ENCODE measurements at places on chromosomes 12 and 14.

DNA sequence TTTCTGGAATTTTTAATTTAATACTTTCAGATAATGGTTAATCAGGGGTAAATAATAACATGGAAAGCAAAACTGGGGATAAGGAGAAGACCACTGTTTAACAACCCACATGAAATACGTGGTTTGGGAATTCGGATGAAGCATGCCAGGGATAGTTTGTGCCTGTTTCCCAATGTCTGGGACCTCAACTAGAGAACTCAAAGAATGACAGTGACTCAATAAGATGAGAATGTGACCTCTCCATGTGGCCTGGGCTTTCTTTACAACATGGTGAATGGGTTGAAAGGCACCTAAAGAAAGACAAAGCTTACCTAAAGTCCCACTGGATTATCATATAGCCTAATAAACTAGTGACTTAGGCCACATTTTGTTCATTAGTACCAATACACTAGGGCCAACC is 460.3 kb upstream of the LRFN5 start:
- no peak overlapping the region for H3K27ac ChIP-seq
- DNase-seq: peak; percentile 11
- H3K4me3 ChIP-seq: no peak overlapping the region
- H3K27me3 ChIP-seq: no peaks in the 10 kb centered on the region
- H3K4me1 ChIP-seq: no peaks in the 10 kb centered on the region
- H3K36me3 ChIP-seq: no peaks in the 10 kb centered on the region

GRCh38 chr14:44898551-44898950 is 63.2 kb downstream of the KLHL28 start:
- no peaks in the 10 kb centered on the region for H3K36me3 ChIP-seq
- H3K4me1 ChIP-seq: peaks cover 14% of the 10 kb centered on the region
- H3K27ac ChIP-seq: no peak overlapping the region
- H3K4me3 ChIP-seq: peak overlapping the region; percentile 73

GRCh38 chr12:58919231-58920101 is 838 bp downstream of the LRIG3 start:
- H3K27ac ChIP-seq: no peak overlapping the region
- peaks cover 20% of the 10 kb centered on the region for H3K27me3 ChIP-seq
- peak overlapping the region; percentile 77 for H3K4me3 ChIP-seq
- H3K4me1 ChIP-seq: peaks cover 45% of the 10 kb centered on the region

DNA sequence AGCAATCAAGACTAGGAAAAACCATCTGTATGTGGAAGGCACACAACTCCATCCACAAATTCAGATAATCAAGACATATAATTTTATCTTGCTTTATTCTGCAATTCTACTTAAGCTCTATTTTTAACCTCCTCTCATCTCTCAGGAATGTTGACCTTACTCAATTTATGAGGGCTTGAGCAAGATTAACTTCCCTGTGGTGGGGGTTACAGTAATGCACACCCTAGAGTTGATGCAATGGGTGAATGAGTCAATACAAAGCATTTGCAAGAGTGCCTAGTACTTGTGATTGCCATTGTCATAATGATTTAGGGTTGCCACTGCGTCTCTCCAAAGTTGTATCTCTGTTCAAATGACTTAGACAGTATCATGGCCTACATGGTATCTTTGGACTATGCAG is 1598.4 kb upstream of the TMEM132C start:
- no peak overlapping the region for H3K27ac ChIP-seq
- no peaks in the 10 kb centered on the region for H3K27me3 ChIP-seq
- no peak for DNase-seq
- no peaks in the 10 kb centered on the region for H3K4me1 ChIP-seq
- H3K4me3 ChIP-seq: no peak overlapping the region

DNA sequence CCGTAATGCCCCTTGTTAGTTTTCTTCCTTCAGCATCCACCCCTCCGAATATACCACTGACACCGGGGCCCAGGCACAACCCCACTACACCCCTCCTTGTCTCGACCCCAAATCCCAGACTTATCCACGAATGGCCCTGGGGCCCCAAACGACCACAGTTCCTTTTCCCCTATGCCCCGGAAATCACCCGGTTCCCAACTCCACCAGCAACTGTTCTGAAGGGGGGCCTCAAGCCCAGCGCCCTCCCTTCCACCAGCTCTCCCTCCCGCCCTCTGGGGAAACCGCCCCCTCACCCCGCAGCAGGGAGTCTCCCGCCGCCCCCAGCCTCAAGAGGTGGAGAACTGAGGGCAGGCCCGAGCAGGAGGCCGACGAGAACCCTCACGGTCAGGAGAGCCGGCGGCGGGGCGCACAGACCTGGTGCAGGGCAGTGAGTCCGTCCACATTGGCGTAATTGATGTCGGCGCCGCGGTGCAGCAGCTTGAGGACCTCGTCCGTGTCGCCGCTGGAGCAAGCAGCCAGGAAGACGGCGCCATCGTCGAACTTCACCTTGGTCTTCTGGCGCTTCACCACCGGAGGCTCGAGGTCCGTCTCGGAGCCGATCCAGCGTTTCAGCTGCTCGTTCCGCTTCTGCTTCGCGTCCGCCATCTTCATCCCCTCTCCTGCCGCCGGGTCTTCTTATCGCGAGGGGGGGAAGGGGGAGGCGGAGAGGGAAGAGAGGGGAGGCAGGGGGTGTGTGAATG is 446 bp downstream of the PPP1R12A start:
- H3K27ac ChIP-seq: peak overlapping the region; percentile 96
- no peaks in the 10 kb centered on the region for H3K36me3 ChIP-seq
- no peaks in the 10 kb centered on the region for H3K27me3 ChIP-seq

GRCh38 chr12:94230357-94230905 is 82.1 kb downstream of the PLXNC1 start:
- H3K4me1 ChIP-seq: no peaks in the 10 kb centered on the region
- DNase-seq: no peak
- no peaks in the 10 kb centered on the region for H3K27me3 ChIP-seq
- no peaks in the 10 kb centered on the region for H3K36me3 ChIP-seq
- no peak overlapping the region for H3K27ac ChIP-seq
- no peak overlapping the region for H3K4me3 ChIP-seq

DNA sequence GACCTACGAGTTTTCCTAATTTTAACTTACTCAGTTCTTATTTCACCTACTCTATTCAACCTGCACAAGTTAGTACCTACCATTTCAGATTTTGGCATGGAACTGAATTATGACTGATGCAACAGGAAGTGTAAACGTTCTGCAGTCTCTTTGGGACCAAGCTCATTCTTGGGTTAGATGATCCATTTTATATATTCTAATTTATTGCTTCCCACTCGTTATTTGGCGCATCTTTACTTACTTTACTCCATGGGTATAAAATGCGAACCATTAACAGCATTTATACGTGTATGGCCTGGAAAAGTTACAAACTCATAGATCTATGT is 1.0 kb upstream of the EML1 start:
- DNase-seq: no peak
- peaks cover 9% of the 10 kb centered on the region for H3K27me3 ChIP-seq
- H3K4me1 ChIP-seq: peaks cover 13% of the 10 kb centered on the region
- H3K4me3 ChIP-seq: peak overlapping the region; percentile 58
- no peaks in the 10 kb centered on the region for H3K36me3 ChIP-seq

DNA sequence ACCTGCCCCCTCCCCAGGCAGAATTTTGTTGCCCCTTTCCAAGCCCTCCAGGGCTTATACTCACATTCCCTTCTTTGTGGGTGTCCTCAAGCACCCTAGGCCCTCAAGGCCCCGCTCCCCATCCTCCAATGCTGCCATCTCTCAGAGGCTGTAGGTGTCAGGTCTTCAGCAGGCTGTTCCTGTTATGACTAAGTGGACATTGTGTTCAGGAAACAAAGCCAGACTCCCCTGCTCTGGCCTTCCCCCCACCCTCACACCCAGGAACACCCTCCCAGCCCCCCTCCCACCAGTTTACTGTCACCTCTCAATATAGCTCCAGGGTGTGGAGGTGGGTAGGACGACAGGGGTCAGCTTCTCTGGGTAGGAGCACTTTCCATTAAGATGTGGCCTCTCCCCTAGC is 1.4 kb upstream of the MYH6 start:
- H3K4me1 ChIP-seq: no peaks in the 10 kb centered on the region
- no peak for DNase-seq
- no peak overlapping the region for H3K4me3 ChIP-seq
- no peak overlapping the region for H3K27ac ChIP-seq
- H3K27me3 ChIP-seq: no peaks in the 10 kb centered on the region
